ENCODE measurements at places on chromosomes 2 and 18.

GRCh38 chr2:187403568-187404260 is 44.3 kb downstream of the CALCRL start:
- DNase-seq = no peak

DNA sequence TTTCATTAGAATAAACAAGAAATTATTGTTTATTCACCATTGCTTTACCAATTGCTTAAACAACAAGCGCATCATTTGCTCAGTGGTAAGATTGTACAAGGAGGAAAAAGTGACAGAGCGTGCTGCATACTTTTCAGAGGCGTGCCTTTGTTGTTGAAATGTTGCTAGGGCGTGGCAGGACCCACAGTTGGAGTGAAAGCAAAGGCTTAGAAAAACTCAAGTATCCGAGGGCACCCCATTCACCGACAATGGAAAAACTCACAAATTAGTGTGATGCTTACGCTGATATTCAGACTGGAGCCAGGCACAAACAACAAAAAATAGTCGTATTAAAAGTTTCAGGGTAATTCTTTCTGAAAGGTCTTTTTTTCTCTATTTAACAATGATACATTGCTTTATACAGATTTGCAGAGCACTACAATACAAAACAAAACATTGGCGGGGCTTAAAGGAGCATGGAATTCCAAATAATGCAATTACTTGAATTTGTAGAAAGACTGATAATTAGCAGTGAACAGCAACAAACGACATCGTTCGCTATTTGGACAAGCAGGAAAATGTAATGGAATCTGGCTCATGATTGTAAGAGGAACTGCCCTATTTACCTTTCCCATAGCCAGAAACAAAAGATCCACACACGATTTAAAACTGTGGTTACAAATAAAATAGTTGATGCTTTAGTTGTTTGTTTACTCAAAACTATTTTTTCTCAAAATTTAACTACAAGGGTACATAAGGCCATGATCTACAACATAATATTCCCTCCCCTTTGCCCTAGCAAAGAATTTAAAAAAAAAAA is 37.8 kb upstream of the RTTN start:
- no peak for DNase-seq

GRCh38 chr2:128790541-128791001 is 471.9 kb upstream of the HS6ST1 start:
- no peak for DNase-seq

GRCh38 chr2:218432676-218433365 is 13.9 kb downstream of the VIL1 start:
- no peak for DNase-seq

DNA sequence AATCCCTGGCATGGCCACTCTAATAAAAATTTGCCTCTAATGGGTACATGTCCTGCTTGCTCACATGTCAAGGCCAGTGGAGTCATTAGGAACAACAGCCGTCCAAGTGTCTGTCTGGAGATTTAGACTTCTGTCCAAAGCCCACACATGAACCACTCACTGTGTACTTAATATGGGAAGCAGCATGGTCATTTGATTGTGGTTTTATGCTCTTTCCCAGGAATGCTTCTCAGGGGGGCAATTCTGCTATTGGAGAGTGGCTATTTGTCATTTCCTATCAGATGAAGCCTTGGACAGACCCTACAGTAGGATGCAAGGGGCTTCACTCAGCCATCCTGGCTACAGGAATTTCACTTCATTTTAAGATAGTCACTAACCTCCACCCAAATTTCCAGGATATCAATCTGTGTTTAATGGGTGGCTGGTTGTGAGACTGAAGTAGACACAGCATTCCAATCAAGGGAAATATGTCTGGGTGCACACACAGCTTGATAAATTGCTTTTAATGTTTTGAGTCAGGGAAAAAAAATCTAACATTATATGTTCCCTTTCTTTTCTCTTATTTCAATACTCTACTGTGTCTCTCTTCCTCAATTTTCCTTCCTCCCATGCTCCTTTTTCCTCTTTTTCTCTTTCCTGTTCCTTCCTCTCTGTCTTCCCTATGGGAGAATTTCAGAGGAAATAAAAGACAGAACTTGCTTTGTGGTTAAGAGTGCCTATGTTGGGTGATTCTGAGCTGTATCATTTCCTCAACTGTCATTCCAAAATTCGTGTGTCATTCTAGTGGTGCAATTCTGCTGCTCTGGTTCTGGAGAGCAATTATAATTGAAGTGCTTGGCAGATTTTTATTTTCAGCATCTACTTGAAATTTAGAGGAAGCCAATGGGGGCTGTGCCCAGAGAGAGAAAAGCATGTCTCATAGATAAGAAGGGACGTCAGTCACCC is 320.1 kb downstream of the OSR1 start:
- DNase-seq = peak; percentile 26

- DNase-seq = peak; percentile 17
These were observed 17.2 kb downstream of the SH3YL1 start for GRCh38 chr2:246489-247144.

- no peak for DNase-seq
These were observed 23.1 kb downstream of the PRPF40A start for GRCh38 chr2:152694161-152694661.

- no peak for DNase-seq
These were observed 34.6 kb upstream of the B3GNT7 start for GRCh38 chr2:231360881-231361371.

GRCh38 chr2:206555721-206556120 is 86.6 kb upstream of the FAM237A start:
- DNase-seq = no peak

- peak; percentile 12 for DNase-seq
These were observed 156.5 kb downstream of the ARL6IP6 start for GRCh38 chr2:152874955-152875354.

- DNase-seq = no peak
These were observed 217.0 kb downstream of the SPP2 start for GRCh38 chr2:234267534-234267933.

DNA sequence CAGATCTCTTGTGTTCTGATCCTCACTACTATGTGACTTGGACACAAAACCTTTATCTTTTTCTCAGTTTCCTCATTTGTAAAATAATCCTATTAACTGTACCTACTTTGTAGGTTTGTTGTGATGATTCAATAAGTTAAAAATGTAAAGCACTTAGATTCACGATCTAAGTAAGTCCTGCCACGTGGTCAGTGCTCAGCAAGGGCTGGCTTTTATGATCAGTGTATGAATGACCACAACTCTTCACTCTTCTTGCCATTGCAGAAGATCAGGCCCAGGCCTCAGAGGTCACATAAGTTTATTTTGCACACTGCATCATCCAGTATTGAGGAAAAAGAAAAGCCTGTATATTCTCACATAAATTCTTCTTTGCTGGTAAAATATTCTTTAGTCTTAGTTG is 1192.5 kb upstream of the ACVR2A start:
- no peak for DNase-seq

DNA sequence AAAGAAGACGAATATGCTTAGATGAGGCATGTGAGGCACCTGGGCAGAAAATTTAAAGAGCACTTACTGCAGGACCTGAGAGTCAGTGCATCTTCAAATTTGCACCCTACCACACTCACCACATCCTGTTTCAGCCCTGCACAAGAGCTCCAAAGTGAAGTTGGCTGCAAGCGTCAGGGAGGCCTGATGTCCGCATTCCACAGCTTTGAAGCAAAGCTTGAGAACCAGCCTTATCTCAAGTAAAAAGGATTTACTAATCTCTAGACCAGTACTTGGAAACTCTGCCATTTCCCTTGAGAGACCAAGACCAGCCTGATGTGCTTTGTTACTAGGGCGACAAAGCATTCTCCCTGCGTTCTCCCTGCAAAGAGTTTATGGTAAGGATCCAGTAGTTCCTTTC is 3.4 kb upstream of the ASNSD1 start:
- DNase-seq = no peak

DNA sequence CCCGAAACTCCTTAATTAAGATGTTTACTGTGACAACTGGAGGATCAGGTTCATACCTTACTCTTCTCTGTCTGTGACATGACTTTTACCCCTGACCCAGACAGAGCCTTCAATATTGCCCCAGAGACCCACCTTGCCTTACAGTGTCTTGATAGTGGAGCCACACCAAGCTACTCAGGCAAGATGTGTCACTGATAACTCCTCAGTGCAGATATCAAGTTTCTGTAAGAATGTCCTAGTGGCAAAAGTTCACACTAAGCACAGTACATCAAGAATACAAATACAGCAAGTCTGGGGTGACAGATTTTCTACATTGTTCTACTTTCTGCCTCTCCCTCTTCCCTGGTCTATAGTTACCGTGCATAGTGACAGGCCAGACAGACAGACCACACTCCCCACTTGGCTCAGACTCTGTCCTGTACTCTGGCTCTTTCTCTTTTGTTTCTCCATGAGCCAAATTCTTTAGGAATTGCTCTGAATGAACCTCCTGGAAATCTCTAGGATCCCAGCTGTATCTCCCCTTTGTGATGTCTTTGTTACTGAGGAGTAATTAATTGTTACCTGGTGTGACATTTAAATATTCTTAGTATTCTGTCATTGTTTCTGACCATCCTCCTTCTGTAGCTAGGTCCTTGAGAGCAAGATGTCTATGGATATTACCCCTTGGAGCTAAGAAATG is 24.1 kb upstream of the APOB start:
- no peak for DNase-seq

DNA sequence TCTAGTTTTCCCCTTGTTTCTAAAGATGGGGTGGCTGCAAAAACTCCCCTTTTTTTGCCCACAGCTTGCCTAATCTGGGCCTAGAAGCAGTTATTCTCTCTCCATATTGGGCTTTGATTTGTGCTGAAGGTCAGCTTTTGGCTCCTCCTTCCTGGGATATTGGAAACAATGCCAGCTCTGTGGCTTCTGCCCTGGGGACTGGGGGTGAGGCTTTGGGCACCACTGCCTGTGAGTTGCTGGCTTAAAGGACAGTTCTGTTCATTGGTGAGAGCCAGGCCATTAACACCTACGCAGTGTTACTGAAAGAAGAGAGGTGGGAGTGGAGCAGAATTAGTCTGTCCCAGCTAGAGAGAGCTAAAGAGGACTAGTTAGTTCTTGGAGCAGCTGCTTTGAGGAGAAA is 4.3 kb downstream of the UBXN2A start:
- DNase-seq = no peak

DNA sequence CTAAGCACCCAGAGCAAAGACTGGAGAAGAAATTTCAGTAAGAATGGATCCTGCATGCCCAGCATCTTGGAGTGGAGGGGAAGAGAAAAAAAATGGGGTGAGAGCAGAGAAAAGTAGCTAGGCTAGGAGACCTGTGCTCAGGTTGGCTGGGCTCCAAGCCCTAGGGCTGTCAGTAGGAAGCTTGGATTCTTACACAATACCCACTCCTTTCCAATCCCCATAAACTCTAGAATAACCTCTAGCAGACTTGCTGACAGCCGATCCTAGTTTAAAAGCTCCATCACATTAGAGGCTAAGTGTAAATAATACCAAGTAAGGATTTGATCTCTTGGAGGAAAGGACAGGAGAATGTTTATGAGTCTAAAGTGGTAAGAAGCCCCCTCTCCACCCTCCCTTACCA is 46.2 kb upstream of the NABP1 start:
- peak; percentile 69 for DNase-seq

- no peak for DNase-seq
These were observed 322.3 kb downstream of the FSIP2 start for GRCh38 chr2:186060744-186061440.

GRCh38 chr2:178477443-178478129 is 814 bp downstream of the FKBP7 start:
- no peak for DNase-seq

GRCh38 chr2:33443274-33443829 is 33.1 kb upstream of the RASGRP3 start:
- DNase-seq = no peak

GRCh38 chr18:32060026-32060425 is 31.6 kb upstream of the RNF138 start:
- no peak for DNase-seq

GRCh38 chr2:98518101-98518500 is 73.4 kb downstream of the INPP4A start:
- no peak for DNase-seq

DNA sequence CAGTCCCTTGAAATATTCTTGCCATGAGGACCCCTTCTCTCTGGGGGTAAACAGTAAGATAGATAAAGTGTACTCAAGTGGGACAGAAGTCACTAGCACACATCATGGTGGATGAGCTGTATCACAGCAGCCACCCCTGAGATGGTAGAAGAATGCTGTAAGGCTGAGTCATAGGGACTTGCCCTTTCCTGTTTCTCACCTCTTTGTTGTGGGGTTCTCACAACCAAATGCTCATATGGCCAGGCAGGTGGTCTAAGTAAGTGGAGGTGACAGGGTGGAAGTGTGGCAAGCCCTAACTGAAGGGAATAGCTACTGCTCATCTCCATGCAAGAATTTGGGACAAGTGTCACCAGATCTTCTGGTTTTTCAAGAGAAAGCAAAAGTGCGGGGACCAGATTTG is 202.7 kb upstream of the SLC14A2 start:
- no peak for DNase-seq

DNA sequence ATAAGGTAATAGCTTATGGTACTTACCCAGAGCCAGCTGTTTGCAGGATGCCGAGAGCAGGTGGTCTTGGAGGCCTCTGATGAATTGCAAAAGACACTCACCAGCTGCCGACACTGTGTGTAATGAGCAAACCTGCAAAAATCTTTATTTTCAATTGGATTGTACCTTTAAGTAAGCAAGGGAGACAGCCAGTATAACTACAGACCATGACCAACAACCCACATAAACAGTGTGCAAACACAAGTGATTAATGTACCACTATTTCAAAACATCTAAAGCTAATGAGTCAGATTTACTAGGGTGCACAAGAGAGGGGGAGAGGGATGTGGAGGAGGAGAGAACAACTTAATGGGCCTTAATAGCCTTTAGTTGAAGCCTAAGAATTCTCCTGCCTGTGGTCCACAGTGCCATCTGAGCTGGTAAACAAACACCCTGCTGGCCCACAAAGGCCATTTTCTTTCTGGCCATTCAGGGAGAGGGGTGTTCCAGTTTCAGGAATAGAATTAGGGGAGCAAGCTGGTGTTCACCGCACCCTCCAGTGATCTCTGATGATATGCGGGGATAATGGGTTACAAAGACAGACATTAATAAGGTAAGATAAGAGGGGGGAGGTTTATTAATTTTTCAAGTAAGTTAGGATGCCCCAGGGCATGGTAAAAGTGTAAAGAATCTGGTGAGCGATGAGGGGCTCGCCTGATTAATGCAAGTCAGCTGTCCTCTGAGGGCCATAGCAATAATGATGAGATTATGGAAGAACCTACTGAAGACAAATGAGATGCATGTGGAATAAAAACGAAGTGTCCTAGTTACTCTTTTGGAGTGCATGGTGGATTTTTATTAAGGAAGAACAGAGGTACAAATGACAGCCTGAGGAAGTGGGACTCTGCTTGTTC is 196.4 kb downstream of the HRH4 start:
- peak; percentile 80 for DNase-seq

- DNase-seq = no peak
These were observed 78.2 kb upstream of the SLC1A4 start for GRCh38 chr2:64910972-64911433.

DNA sequence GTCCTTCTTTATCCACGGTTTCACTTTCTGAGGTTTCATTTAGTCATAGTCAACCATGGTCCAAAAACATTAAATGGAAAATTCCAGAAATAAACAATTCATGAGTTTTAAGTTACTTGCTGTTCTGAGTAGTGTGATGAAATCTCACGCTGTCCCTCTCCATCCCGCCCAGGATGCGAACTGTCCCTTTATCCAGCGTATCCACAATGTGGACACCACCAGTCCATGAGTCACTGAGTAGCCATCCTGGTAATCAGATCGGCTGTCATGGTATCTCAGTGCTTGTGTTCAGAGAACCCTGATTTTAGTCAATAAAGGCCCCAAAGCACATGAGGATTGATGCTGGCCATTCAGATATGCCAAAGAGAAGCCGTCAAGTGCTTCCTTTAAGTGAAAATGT is 3.7 kb downstream of the SP140L start:
- DNase-seq = no peak

- no peak for DNase-seq
These were observed 271.6 kb downstream of the TDRD15 start for GRCh38 chr2:21395366-21395765.

All from BJ (cell line).